ENCODE measurements at places on chromosomes 7 and 10. TPM values are rescaled to one million over a fixed set of nuclear protein-coding genes. Genes with fewer than 3 reads are reported as not detected.
A peak's percentile ranks its signal among the peaks of the same experiment; 100 is the strongest.

Gene SMKR1
- total RNA-seq = 2.2 TPM

Gene HOXA2
- total RNA-seq = not detected

Gene KCNH2
- 0.30 TPM for total RNA-seq

Gene TDRD1
- 0.04 TPM for total RNA-seq

Gene MCM10
- 65.4 TPM for total RNA-seq

Gene GRID1
- total RNA-seq = not detected

Gene RSBN1L
- total RNA-seq = 30.2 TPM

Gene ANXA8
- 0.30 TPM for total RNA-seq

Gene SAP25
- 36.1 TPM for total RNA-seq

Gene ABCB1
- 2.7 TPM for total RNA-seq

Gene FGL2
- 1.1 TPM for total RNA-seq

Gene PDE1C
- total RNA-seq = not detected

DNA sequence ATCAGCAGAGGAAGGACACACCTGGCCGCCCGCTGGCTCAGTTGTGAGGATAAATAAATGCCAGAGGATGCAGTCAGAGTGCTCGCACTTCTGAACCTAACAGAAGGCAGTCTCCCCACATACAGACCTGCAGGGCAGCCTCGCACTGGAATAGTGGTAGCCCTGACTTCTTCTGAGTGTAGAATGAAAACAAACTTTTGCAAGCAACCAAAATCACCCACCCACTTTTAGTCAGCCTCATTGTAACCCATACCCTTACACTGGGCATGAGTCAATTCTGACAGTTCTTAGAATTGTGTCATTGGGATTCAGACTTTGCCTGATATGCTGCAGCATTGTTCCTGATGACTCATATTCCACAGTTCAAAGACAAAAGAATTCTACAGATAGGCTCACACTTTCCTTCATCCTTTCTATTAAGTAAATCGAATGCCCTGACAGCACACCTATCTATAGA is 167.0 kb upstream of the CDK1 start:
- DNase-seq = no peak

DNA sequence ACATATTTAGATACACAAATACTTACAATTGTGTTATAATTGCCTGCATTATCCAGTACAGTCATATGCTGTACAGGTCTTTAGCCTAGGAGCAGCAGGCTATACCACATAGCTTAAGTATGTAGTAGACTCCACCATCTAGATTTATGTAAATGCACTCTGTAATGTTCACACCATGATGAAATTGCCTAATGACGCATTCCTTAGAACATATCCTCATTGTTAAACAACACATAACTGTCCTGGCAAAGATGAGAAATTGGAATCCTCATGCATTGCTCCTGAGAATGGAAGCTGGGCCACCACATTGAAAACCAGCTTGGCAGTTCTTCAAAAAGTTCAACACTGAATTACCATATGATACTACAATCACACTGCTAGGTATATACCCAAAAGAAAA is 1002.8 kb upstream of the CELF2 start:
- no peak for DNase-seq

DNA sequence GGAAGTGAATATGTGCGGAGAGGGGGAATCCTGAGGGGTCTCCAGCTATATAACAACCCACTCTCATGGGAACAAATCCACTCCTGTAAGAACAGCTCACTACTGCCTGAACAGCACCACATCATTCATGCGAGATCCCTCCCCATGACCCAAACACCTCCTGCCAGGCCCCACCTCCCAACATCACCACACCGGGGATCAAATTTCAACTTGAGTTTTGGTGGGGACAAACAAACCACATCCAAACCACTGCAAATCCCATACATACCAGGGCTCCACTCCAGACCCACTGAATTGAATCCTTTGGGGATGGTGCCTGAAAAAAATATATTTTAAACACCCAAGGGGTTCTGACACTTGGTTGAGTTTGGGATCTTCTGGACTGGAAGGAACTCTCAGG is 181.5 kb upstream of the PLXNA4 start:
- DNase-seq = no peak

DNA sequence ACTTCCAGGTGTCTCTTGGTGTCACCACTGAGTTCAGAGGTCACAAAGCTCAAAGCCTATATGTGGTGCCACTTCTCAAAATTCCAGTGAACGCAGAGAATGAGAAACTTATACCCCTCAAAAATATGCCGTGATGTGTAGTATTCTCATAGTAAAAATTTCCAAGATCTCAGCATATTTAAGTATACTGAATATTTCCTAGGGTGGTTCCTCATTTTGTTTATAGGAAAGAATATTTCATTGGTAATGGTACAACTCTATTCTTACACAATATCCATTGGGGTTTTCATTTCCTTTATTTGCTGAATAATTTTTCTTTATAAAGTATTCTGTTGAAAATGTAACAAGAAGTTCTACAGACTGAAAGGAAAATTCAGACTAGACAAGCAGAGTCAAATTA is 58.9 kb upstream of the ADO start:
- DNase-seq = no peak

GRCh38 chr7:87341441-87341840 is 4.0 kb upstream of the CROT start:
- DNase-seq = peak; percentile 40

- no peak for DNase-seq
Measured at GRCh38 chr10:69876286-69876685, 74.6 kb downstream of the COL13A1 start.

DNA sequence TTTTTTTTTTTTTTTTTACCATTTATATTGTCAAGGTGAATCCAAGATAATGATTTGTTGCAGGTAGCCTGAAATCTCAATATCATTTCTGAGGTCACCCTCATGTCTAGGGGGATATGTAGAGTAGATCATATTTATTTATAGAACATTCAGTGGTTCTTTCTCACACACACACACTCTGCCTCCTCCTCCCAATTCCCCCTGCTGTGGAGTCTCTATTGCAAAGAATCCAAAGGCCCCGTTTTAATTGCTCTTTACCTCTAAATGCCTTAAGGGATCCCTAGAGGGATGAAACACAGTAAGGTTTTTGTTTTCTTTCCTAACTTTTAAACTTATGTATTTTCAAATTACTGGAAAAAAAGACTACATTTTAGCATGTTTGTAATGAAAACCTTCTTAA is 170.0 kb downstream of the PRKG1 start:
- no peak for DNase-seq

GRCh38 chr10:57785068-57785467 is 482.6 kb downstream of the IPMK start:
- no peak for DNase-seq

- no peak for DNase-seq
Measured at GRCh38 chr7:44685723-44686122, 62.9 kb upstream of the ZMIZ2 start.

DNA sequence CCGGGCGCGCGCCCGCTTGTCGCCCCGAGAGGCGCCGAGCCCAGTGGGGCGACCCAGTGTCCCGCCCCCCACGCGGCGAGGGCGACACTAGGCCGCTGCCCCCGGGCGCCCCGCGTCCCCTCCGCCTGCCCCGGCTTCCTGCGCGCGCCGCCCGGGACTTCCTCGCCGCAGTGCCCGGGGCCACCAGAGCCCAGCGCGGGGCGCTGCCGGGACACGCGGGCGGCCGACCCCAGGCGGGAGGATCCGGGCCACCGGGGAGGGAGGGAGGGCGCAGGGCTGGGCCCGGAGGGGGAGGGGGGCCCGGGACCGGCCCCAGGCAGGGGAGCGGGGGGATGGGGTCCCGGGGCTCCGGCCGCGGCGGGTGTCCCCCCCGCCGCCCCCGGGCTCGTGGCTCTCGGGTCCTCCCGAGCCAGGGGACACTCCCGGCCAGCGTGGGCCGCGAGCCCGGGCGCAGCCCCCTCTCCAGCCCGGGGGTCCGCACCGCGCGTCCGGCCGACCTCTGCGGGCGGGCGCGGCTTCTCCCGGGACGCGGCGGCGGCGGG is 435 bp upstream of the PWWP2B start:
- peak; percentile 65 for DNase-seq

GRCh38 chr10:7288060-7288690 is 122.7 kb downstream of the SFMBT2 start:
- no peak for DNase-seq

GRCh38 chr7:104980440-104980839 is 33.6 kb upstream of the KMT2E start:
- no peak for DNase-seq

DNA sequence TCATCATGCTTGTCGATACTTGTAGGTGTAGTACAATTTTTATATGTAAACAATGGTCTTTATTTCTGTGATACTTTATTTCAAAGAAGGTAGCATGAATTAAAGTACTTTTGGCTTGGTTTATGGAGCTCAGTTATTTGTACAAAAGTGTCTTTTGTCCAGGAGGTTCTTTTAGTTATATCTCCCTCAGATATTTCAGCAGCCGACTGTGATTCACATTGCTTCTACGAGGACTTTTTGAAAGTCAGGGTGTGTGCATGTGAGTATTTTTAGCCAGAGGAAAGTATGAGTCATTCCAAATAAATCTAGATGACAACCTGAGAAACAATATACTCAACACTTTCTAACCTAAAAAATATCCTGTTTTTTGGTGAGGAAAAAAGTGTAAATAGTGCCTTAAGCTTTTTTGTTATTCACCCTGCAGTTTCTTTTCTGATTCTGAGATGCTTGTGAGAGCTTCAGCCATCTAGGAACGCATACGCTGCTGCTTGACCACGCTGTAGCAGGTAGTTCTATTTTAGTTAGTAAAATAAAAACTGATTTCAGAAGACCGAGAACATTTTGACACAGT is 595 bp upstream of the SUN1 start:
- DNase-seq = peak; percentile 31

DNA sequence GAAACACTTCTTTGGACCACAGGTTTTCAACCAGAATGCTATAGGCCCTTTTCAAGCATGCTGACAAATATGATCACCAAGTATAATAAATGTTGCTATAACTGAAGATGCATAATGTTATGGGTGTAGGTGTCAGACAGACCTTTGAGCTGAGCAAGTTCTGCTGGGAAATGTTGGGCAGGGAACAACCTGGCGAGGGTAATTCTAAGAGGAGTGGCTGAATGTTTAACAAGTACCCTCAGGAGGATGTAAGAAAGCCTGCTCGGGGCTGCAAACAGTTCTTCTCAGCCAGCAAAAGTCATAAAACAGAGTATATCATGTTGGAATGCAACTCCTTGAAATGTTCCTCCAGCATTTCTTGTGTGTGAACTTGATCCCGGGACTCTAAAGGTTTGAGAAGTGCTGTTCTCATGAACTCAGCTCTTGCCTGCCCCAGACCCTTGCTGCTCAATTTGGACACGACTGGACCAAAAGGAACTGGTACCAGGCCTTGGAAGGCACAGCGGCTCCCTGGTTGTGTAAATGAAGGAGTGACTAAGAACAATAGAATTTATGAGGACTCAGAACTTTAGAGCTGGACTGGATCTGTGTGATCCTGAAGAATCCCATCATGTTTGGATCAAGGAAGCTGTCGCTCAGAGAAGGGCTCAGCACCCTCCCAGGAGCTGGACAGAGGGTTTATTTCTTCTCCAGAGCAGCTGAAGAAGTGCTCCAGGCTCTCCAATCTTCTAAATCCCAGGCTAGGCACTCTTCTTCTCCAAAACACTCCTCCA is 143.2 kb upstream of the ANK3 start:
- DNase-seq = no peak

DNA sequence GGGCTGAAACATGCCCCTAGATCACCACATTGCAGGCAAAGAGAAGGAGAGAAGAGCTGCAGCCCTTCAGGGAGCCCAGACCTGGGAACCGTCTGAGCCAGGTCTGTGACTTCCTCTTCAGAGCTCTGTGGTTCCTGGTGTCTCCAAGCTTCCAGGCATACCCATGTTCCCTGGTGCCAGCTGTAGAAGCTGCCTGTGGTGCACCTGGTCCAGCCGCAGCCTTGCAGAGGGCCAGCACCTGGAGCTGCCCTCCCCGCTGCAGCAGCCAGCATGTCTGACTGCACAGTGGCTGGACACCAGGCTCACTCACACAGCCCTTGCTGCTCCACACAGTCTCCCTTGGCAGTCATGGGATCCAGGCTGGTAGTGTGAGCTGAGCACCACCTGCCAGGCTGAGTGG is 33.6 kb downstream of the C7orf25 start:
- DNase-seq = no peak

DNA sequence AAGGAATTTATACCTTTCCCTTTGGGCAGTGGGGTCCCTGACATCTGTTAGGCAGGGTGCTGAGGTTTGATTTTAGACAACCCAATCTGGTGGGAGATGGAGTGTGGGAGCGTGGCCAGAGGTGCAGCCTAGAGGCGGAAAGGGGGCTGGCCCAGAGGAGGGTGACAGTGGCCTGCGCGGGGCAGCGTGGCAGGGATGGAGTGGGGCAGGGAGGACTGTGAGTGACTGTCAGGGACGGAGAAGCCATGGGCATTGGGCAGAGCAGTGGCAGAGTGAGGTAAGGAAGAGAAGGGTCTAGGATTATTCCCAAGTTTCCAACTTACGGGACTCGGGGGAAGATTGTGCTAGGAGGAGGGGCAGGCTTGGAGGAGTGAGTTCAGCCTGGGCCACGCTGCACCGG is 181.9 kb downstream of the CCDC3 start:
- DNase-seq = no peak

- DNase-seq = no peak
Measured at GRCh38 chr10:11104772-11105675, 87.4 kb downstream of the CELF2 start.

DNA sequence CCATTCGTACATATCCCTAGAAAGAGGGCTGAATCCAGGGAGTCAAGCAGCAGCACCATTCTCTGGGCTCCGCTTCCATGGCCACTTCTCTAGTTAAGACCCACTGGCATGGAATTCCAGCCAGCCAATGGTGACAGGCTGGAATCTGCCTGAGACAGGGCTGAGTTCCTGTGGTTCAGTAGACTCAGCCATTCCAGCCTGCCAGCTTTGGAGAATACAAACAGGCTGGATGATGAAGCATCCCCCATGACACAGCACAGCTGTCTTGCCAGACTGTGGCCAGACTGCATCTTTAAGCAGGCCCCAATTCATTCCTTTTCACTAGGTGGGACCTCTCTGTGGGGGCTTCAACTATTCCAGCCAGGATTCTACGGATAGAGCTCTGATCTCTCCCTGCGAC is 329.6 kb downstream of the XPNPEP1 start:
- no peak for DNase-seq

- DNase-seq = no peak
Measured at GRCh38 chr10:20247454-20247853, 431.2 kb downstream of the PLXDC2 start.

- peak; percentile 72 for DNase-seq
Measured at GRCh38 chr7:99375070-99375807, 709 bp downstream of the ARPC1B start.
